ENCODE measurements at places on chromosomes 13 and 19.

DNA sequence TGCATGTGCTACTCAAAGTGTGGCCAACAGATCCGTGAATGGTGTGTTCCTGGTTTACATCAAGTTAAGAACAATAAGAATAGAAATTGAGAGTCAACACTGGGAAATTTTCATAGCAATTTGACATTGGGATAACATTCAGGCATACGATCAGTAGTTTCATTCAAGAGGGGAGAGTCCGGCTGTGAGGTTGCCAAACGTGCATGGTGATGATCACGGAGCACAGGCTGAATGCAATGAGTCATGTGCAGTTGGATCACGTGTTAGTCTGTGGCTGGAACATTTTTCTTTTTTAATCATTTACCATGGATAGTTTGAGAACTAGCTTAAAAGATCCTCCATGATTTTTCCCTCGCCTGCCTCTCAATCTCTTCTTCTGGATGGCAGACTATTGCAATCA is 2.5 kb upstream of the DCT start:
- DNase-seq, result no peak

DNA sequence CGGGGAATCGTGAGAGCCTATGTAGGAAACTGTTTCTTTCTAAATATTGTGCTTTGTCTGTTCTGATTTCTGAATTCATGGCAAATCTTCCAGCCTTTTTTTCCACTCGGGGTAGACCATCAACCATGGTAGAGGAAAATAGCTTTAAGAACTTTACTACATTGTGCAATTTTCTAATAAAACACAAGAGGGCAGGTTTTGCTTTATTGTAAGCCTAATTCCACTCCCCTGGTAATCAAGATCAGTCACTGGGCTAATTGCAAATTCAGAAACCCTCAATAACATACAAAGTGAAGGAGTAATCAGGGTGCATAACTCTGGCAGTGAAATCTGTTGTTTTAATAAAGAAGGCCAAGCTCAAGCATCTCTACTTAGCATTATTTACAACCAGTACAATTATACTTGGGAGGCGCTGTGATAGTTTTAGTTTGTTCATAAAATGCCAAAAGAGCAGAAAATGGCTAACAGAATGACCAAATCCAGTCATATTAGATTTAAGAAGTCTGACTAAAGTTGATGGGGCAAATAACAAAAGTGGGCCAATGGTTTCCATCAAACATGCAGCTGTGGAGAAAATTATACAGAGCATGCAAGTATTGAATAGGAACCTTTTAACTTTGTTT is 43.8 kb downstream of the DCT start:
- peak; percentile 61 for DNase-seq

DNA sequence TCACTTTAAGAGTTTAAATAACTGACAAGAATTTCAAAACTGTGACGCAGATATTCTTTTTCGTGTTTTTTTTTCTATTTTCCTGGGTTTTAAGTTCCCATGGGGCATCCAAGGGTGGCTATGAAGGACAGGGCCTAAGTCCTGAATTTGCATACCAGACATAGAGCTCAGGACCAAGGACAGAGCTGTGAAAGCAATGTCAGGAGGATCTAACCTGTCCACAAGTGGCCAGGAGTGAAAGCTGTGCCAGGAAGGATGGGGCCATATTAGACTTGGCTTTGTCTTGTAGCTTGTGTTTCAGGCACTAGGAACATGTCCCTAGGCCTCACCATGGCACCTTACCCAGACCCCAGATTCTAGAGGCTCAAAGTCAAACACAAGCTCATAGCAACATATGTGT is 289.4 kb upstream of the MIR17HG start:
- peak; percentile 37 for DNase-seq

GRCh38 chr13:38530492-38530891 is 156.4 kb upstream of the FREM2 start:
- no peak for DNase-seq

All from neural progenitor cell (in vitro differentiated cells).